Fibroblast of skin of left quadriceps (primary cell): ENCODE measurements at places on chromosomes 13 and 19.

DNA sequence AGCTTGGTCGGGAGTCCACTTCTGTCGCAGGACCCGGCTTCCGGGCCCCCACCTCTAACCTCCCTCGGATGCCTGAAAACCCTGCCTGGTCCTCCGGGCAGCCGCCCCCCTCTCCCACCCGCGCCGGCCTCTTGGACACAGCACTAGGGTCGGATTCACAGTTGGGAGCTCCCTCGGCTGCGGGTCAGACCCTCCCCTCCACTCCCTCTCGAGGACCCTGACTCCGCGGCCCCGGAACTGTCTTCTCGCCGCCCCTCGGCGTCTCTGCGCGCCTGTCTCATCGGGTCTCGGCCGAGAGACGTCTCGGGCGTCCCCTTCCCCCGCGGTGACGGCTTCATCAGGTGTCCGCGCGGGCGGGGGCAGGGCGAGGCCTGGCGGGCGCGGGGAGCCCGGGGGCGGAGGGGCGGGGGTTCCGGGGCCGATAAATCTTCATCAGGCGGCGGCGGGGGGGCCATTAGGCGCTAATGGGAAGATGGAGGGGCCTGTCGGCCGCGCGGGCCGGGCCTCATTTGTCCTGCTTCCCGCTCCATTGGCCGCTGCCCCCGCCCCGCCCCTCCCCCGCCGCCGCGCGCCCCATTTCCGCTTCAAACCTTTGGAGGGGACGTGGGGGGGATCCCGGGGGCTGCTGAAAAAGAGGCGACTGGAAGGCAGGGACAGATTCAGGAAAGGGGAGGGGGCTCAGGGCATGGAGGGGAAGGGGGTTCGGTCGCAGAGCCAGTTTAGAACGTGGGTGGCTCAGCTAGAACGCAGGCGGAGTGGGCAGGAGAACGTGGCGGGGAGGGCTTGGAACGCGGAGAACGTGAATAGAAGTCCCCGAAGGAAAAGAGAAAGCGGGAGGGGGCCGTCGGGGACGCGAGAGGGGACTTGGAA, 11.8 kb upstream of the ERFL start:
- DNase-seq, result no peak

- no peak for DNase-seq
These were observed 27.0 kb downstream of the WTIP start for GRCh38 chr19:34508540-34508939.

DNA sequence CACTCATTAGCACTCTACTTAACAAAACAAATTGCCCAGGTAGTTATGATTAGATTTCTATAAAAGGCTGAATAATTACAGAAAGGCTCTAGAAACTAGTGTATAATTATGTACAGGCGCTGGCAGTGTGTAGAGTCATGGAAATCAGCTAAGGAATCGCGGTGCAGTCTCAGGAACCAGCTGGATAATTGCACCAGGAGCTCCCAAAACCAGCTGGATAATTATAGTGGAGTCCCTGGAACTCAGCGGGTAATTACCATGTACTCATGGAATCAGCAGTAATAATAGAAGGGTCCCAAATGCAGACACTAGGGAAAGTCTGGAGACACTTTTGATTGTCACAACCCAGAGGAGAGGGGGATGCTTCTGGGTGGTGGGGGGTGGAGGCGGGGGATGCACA, 23.2 kb upstream of the TTYH1 start:
- DNase-seq, result no peak

DNA sequence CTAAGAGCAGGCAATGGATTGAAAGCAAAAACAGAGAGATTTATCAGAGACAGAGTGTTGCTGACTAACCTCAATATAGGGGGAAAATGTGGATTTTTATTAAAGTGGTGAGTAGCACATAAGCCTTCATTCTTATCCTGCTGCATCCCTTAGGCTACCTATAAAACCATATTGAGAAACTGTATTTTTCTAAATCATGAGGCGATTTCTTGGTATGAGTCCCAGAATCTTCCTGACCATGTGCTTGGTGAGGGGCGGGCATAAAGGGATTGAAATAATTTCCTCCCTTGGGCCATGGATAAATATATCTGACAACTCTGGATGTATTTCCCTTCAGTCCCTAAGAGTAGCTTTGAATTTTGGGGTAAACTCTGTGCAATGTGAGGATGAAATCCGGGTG, 72.8 kb downstream of the EFNB2 start:
- no peak for DNase-seq

GRCh38 chr13:89796196-89796595, 1551.3 kb upstream of the MIR17HG start:
- no peak for DNase-seq

- DNase-seq, result no peak
These were observed 139.3 kb downstream of the TNFRSF19 start for GRCh38 chr13:23709536-23709935.

- no peak for DNase-seq
These were observed 23.8 kb downstream of the CYP4F12 start for GRCh38 chr19:15696654-15697194.

- DNase-seq, result no peak
These were observed 2.5 kb downstream of the SLC1A5 start for GRCh38 chr19:46785980-46786235.

GRCh38 chr13:45527699-45528462, 63.1 kb downstream of the COG3 start:
- no peak for DNase-seq

DNA sequence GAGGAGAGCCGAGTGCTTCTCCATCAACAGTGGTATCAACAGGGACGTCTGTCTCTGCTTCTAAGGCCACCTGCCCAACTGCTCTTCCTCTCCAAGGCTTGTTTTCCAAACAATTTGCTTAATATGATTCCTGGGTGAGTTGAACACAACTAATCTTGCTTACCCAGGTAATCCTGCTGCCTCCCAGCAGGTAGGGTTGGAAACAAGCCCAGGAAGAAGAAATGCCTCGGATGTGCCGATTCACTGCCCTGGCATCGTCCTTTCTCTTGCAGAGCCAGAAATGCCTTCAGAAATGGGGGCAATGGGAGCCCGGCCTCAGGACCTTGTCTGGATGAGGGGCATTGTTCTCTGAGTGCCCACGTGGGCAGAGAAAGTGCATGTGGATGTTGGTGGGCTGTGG, 51.9 kb upstream of the C1QTNF9B start:
- DNase-seq, result no peak

DNA sequence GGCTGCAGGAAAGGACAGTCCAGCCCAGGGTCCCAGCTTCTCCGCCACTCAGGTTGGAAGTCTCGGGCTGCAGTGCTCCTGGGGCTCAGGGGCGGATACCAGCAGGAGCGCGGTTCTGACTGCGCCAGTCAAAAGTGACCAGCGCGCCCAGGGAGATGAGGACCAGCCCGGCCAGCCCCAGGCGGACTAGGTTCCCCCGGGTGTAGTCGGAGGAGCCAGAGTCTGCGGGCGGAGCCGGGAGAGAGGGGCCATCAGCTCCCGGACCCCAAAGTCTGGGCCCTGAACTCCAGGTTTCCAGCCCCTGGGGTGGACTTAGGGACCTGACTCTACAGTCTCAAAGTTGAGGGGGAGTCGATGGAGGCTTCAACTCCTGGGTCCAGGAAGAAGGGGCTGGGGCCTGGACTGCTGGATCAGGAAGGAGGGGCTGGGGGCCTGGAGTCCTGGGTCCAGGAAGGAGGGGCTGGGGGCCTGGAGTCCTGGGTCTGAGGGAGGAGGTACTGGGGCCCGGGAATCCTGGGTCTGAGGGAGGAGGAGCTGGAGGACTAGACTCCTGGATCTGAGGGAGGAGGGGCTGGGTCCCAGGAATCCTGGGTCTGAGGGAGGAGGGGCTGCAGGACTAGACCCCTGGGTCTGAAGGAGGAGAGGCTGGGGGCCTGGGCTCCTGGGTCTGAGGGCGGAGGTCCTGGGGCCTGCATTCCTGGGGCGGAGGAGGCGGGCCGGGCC, 5.3 kb downstream of the OSCAR start:
- DNase-seq, result no peak

DNA sequence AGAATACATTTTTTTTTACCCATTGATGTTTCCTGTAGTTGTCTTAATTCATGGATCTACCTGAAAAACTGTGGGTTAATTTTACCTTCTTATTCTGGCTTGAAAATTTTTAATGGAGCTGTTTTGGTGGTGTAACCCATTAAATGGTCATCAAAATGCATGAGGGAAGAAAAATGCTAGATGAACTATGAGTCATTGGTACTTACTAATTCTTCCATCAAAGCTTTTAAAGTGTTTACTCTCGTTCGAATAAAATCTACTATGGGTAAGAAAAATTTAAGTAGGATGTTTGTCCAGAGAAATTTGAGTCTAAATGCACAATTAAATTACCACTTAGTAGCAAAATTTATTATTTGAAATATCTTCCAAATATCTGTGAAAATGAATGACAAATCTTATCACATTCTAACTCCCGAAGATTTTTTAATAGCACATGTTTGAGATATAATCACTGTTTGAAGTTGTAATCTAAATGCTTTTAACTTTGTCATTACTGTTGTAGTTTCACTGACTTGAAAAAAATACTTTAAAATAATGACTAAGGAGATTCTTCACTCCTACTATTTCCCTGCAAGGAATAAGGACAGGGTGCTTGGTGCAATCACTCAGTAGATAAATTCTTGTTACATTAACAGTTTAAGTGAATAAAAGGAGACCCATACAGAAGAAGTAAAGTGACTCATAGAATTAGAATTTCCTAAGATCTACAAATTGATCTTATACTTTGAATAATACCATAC, 437.7 kb downstream of the IRS2 start:
- peak; percentile 56 for DNase-seq

GRCh38 chr19:2038284-2039088, 12.6 kb downstream of the MKNK2 start:
- DNase-seq, result no peak
